Thoracic aorta (tissue), 2 donors: ENCODE measurements at places on chromosomes 12 and 14.
A peak's percentile ranks its signal among the peaks of the same experiment; 100 is the strongest.

DNA sequence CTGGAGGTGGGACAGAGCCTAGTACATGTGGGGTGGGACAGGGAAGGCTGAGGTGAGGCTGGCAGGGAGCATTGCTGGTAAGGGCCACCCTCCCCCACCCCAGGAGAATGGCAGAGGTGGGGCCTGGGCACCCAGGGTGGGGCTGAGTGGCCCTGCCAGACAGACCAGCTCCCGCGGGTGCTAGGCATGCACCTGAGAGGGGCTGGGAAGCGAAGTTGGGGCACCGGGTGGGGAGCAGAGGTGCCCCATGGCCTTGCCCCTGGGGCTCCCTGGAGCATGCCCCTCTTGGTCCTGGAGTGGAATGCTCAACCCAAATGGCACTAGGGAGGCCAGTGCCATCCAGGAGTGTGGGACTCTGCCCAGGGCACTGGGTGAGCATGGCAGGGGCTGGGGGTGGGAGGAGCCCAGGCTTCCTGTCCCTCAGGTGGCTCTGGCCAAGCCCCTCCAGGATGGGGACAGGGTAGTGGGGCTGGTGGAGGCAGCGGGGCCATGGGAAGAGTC is 1.3 kb downstream of the TNFAIP2 start:
- DNase-seq, result no peak

GRCh38 chr14:34965912-34966311 is 16.9 kb upstream of the SRP54 start:
- DNase-seq, result no peak

GRCh38 chr14:32136027-32136825 is 59.1 kb downstream of the ARHGAP5 start:
- DNase-seq, result no peak

DNA sequence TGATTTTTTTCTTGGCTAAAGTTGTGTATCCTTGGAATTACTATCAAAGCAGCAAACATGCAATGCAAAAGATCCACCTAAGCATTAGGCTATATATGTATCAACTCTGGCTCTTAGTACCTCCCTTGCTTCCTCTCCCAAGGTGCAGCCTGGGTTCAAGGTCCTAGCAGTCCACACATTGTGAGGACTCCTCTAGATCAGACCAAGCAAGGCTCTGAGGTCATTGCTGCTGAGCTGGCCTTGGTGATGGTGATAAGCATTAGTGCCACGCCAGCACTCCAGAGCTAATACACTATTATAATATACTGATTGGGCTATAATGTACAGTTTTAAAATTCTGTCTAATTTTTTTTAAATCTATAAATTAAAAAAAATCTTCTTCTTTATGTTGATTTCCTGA is 196.9 kb upstream of the BTG1 start:
- DNase-seq, result no peak

DNA sequence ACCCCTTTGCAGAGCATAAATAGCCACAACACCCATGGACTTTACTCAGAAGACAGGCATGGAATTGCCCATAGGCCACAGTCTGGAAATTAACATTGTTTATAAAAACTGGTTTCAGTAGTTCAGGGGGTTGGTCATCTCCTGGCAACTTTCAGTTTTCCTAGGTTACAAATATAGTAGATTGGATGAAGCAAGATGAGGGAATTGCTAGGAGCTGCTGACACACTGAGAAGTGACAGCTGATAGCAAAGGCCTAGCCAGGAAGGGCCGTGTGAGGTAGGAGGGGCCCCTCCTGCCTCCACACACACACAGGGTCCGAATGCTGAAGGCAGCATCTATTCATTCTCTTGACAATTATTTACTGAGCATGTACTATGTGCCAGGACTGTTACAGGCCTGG is 8.3 kb downstream of the GALNT16 start:
- no peak for DNase-seq

- DNase-seq, result no peak
Observed at GRCh38 chr12:70557583-70558191, 79.5 kb downstream of the PTPRB start.

GRCh38 chr12:18828987-18829386 is 91.1 kb downstream of the CAPZA3 start:
- no peak for DNase-seq

DNA sequence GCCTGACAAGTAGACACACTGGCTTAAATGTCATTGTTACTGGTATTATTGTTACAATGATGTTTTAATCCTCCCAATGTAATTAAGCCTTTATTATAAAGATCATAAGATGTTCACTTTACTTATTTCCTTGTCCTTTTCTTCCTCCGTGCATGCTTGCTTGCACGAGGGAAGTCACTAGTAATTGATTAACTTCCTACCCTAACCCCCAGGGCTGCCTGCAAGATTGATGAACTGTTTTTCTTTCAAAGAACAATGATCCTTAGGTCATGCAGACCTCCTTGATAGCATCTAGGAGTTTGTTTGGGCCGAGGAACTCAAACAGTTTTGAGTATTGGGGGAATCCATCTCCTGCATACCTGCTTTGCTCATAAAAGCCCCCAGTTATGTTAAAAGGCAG is 43.0 kb downstream of the GLRX5 start:
- no peak for DNase-seq

GRCh38 chr12:7937833-7938506 is 2.0 kb upstream of the SLC2A3 start:
- DNase-seq, result no peak

GRCh38 chr12:7005311-7005710 is 13.0 kb downstream of the LPCAT3 start:
- DNase-seq, result no peak

DNA sequence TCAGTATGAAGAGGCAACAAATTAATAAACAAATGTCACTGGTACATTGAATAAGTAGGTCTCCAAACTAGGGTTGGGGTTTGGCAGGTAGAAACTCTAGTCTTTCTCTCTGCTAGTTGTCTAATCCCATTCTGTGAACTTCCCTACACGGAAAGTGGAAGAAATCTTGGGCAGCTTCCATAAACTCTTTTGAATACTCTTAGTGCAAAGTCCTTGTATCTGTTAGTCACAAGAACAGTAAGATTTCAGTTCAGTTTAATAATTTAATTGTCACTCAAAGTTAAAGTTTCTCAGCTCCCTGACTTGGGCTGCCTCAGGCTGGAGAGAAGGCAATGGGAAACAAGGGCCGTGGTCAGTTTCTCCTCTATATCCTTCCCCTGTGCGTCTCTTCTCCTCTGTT is 135.4 kb upstream of the MDM1 start:
- DNase-seq, result no peak

GRCh38 chr12:15520844-15521243 is 198.5 kb downstream of the PTPRO start:
- no peak for DNase-seq

- DNase-seq, result no peak
Observed at GRCh38 chr12:46100551-46101484, 110.4 kb upstream of the SCAF11 start.

DNA sequence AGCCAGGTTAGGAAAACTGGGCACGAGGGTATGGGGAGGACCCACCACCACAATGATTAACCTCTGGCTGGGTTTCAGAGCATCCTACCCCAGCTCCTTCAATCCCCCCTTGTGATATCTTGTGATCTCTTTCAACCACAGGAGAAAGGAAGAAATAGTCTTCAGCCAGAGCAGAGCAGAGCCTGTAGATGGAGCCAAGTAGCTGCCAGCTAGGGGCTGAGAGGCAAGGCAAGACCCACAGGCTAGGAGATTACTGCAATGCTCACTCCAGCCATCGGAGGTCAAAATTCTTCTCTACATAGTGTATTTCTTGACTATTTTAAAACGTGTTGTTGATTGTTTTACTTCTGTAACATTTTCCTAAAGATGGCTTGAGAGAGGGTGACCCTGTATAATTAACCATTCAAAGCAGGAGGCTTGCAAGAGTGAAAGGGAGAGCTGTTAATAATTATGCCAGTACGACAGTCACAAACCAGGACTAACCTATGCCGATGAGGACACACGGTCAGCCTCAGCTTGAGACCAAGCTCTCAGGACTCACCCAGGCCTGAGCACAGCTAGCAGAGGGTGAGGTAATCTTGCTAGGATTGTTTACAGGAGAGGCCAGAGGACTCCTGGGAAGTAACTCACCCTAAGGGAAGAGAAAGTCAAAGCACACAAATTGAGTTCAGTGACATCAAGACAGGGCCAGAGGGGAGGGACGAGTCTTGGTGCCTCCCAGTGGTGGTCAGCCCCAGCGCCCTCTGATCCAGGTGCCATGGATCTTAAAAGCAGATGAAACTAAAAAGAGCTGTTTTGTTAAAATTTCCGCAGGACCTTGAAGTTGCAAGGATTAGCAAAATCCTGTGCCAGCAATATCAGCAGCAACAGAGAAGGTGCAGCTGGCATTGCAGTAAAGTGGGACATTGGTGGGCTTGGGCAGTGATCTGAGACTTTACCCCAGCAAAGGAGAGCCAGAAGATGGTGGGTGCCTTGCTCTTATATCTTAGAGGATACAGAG is 29.8 kb upstream of the CDKN3 start:
- no peak for DNase-seq

- no peak for DNase-seq
Observed at GRCh38 chr12:132154341-132154761, 10.1 kb downstream of the NOC4L start.

DNA sequence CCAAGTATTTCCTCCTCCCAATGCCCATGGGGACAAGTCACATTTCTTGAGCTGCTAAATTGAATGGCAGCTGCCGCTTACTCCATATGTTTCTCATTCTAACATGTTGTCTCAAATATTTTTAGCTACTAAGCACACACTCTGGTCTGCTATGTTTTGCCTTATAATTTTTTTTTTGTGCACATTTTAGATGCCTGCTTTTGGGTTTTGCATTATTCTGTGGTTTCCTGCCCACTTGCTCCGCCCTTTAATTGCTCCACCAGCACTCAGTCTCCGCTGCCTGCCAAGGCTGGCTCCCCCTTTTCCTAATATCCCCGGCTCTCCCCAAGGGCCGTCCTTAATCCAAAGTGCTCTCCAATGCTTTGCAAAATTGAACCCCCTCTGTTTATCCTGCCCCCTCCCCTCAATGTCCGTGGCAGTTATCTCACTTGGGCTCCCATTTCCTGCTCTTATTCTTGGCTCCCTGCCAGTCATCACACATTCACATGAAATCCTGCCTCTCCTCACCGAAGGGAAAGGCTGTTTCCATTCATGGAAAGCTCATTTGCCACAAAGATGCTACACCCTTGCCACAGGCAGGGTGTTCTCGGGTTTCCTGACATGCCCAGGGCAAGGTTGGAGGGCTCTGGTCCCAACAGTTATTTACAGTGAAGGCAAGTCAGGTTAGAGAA is 79.4 kb downstream of the C12orf75 start:
- peak; percentile 14 for DNase-seq

DNA sequence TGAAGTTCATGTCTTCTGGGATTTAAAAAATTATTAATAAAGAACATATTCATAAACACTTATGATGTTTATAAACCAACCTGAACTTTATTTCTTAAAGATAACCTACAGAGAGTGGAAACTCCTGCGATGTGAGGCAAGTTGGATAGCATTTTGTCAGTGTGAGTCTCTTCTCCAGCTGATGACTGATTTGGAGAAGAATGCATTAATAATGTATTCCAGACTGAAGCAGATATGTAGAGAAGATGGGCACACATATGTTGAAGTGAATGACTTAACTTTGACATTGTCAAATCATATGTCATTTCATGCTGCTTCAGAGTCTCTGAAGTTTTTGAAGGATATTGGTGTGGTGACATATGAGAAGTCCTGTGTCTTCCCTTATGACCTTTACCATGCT is 7.3 kb downstream of the HELB start:
- no peak for DNase-seq

- DNase-seq, result no peak
Observed at GRCh38 chr12:26264215-26264838, 69.0 kb downstream of the SSPN start.

DNA sequence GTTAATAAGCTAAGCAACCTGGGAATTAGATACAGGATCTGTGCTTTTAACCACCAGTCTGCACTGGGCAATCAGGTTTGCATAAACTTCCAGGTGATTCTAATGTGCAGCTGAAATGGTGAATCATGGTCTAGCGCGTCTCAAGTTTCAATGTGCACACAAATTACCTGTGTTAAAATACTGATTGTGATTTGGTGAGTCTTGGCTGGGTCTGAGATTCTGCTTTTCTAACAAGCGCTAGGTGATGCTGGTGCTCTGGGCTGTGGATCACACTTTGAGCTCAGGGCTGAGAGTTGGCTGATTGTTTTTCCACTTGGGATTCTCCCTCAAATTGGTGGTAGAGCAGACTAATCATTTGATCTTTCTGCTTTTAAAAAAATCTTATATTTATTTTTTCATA is 124.8 kb downstream of the C12orf75 start:
- DNase-seq, result no peak

DNA sequence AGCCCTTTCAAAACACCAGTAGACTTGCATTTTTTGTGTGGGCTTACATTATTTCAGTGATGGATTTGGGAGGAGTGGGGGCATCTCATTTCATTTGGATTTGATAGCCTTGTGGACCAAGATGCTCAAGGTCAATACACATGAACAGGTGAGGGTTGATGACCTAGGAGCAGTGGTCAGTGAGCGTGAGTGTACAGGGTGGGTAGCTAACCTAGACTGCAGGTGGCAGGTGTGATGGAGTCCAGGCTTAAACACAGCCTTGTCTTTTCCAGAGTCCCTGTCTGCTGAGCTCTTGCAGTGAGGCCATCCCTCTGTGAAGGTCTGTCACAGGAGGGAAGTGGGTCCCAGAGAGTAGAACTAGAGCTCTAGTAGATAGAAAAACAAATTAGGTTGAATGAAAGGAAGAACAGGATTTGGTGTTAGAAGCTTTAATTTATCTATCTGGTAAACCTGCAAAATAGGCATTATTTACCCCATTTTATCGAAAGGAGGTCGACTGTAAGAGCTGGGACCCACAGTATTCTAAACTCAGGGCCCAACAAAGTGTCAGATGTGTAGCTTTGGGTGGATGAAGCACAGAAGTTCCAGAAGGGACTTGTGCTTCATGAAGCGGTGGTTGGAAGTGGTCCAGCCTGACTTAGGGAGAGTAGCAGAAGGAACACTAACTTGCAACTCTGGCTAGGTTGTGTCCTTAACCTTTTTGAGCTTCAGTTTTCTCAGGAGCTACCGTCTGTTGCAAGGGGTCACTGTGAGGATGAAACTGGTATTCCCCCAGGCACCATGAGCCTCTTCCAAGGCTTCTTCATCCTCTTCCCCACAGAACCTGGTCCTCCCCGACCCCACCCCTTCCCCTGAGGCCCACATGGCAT is 18.2 kb downstream of the RPS6KL1 start:
- no peak for DNase-seq

GRCh38 chr12:34595749-34596733 is 573.7 kb downstream of the ALG10 start:
- DNase-seq, result no peak

GRCh38 chr12:18690653-18691052 is 47.2 kb downstream of the PLCZ1 start:
- DNase-seq, result no peak

DNA sequence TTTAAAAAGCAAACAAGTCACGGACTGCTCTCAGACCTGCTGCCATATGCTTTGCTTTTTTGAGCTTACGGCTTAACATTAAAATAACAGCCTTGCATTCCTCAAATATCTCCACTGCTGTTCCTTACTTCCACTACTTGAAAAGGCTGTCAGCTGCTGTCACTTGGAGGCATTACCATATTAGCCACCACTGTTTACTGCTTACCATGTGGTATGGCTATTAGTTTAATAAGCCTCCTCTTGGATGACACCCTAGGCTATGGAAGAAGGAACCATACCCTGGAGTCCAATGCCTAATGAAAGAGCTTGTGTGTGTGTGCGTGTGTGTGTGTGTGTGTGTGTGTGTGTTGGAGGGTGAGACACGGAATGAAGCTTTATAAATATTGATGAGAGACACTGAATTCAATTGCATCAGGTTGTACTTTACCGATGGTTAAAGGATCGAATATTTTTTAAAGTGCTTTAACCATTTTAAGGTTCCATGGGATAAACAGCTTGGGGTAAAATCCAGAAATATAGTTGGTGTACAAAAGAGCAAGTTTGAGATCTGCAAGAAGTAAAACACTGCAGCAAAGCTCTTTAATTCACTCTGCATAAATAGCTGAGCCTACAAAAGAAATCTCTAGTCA is 174.5 kb downstream of the TTC7B start:
- DNase-seq, result no peak
